ENCODE measurements at places on chromosomes 5 and 9.

DNA sequence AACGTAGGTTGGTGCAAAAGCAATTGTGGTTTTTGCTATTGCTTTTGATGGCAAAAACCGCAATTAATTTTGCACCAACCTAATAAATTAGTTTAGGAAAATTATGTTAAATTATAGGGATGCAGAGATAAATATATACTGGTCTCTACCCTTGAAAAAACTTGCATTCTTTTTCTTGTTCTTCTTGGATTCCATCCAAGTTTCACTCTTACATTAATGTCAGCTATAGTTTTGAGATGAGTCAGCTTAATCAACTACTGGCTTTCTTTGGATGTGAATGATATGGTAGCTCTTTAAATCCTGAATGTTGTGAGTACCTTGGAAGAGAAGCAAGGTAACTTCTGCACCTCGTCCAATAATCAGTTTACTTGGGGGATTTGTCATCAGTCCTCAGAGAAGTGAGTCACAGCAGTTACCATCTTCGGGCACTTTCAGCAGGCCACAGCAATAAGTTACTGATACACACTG, 549.0 kb upstream of the ZNF608 start:
- no peak for DNase-seq

GRCh38 chr9:106588626-106589025, 274.3 kb upstream of the ZNF462 start:
- DNase-seq = no peak

DNA sequence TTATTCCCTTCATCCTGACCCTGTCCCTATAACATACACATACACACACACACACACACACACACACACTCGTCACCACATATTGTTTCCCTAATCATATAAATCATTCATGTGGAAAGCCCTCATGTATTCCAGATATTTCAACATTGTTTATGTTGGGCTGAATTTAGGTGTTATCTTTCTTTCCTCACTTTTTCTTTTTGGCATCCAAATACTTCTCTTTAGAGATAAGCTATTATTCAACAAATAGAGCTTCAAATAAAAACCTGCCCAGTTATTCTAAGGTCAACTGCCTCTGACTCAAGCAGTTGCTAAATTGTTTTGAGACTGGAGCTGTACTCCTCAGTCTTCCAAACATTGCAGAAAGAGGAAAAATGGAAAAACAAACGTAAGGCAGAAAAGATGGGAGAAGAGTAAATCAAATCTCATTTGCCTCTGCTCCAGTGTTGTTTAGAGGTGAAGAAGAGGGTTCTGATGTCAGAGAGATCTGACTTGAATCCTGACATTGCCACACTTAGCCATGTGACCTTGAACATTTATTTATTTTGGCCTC, 215.7 kb downstream of the GAS1 start:
- no peak for DNase-seq

DNA sequence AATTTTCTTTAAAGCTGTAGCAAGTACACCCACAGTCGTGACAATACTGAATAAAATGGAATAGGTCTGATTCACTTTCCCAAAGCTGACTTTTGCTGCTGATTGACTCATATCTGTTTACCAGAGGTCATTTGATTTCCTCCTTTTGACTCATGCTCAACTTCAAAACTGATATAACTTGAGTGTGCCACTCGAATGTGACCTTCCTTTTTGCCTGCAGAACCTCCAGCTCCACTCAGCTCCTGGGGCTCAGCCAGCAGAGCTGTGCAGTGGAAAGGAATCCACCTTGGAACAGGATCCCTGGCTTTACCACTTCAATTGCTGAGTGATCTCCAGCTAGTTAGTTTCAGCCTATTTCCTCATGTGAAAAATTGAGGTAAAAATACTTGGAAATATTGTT, 84.1 kb downstream of the FEM1C start:
- DNase-seq = no peak

- no peak for DNase-seq
Measured at GRCh38 chr5:58201922-58202648, 257.8 kb downstream of the PLK2 start.

DNA sequence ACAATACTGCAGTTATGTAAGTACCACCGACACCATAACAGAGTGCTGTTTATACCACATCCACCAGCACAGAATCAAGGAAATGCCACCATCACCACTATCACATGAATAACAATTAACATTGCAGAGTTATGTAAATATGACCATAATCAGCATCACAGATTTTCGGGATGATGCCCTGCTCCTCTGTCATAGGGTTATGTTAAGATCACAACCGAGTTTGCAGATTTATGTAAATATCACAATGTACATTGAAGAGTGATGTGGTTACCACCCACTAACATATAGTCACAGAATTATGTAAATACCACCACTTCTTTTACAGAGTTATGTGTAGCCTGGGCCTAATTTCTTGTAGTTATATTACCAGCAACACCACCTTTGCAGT, 61.8 kb downstream of the SHC3 start:
- DNase-seq = no peak

- no peak for DNase-seq
Measured at GRCh38 chr9:115739096-115739875, 414.3 kb upstream of the PAPPA start.

GRCh38 chr5:142095651-142096330, 12.8 kb upstream of the NDFIP1 start:
- DNase-seq = peak; percentile 72

DNA sequence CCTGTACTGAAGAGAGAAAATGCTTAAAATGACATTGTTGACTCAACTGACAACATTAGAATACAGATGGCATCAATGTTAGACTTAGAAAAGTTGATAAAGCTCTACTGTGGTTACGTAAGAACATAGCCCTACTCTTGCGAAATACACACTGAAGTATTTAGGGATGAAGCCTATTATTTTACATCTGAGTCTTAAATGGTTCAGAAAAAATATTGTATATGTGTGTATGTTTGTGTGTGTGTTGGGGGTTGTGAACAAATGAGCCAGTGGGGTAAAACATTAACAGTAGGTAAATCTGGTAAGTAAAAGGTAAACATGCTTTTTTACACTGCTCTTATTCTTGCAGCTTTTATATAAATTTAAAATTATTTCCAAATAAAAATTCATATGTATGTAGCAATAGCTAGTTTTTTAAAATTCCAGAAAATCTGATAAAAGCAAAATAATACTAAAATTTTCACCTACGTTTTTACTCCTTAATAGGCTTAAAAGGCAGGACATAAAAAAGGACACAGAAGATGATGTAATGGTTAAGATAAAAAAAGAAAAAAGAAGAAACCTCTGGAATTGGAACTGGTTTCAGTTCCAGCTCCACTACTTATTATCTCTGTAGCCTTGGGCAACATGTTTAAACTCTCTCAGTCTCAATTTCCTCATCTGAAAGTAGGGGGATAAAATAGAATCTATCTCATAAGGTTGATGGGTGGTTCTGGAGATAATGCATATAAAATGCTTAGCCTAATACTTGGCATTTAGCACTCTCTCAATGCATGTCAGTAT, 44.3 kb downstream of the GARNL3 start:
- no peak for DNase-seq

DNA sequence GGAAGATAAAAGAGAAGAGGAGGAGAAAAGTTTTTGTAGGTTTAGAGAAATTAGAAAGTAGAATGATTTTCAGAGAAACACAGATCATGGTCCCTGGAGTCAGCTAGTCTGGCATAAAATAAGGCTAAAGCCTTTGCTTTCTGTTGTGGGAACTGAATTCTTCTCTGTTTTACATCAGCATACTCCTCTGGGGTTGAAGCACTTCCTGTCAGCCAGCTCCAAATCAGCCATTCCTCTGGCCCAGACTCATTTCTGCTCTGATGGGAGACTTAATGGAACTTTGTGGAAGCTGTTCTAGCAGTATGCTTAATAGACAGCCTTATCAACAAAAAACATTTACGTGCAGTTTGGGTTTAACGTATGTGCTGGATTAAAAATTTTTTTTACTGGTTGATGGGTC, 143.2 kb downstream of the HMHB1 start:
- DNase-seq = no peak

All from activated CD4-positive, CD25-positive, alpha-beta regulatory T cell treated with anti-CD3 and anti-CD28 coated beads, Interleukin-2, amount 50 U/mL, for 72 hours (primary cell).